Putamen (tissue), 1 donor: ENCODE measurements at places on chromosomes 3 and 15.

DNA sequence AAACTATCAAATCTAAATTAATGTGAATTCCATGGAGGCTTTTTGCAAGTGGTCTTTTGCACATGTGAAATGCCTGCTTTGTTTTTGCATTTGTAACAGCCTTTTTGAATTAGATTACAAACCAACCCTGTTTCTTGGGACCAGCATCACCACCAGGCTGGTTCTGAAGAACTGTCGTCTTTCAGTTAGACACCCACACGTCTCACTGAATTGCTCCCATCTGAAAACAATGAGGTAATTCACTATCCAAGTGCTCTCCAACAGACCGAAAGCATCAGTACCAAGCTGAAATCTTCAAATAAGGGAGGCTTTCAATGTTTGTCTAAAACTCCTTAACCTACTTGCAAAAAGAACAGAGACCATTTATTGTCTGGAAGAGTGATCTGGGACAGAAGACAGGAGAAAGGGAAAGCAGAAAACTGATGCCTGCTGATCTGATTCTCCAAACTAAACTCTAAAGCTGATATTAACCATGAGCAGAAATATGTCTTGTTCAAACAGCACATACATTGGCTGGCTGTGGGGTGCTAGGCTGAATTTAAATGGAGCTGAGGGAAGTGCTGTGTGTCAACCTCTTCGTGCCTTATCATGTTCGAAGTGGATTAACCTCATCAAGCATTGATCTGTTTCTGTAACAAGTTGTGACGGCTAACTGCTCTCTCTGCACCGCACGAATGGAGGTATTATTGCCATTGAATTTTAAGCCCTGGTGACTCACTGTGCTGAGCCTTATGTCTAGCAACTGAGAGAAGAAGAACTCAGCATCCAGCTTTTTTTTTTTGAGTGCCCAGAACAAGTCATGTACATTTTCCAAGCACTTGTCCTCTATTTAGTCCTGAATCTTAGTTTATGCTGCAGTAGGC lies 213.7 kb upstream of the P2RY1 start:
- peak; percentile 46 for DNase-seq

GRCh38 chr3:152496716-152497115 lies 228.0 kb downstream of the MBNL1 start:
- no peak for DNase-seq

DNA sequence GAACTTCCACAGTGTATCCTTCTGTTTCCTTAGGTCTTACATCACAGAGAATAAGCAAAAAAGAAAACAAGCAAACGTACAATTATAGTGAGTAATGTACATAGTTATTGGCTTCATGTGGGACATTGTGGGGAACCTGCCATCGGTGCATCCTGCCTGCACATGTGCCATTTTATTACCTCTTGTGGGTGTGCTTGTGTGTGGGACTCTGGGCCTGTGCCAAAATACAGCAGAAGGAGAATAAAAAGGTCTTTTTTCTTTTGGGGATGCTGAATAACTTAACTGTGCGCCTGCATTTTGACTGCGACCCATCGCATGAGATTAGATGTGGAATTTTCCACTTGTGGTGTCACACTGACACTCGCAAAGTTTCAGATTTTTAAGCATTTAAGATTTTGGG lies 169.6 kb upstream of the DCBLD2 start:
- DNase-seq: peak; percentile 7

- DNase-seq: no peak
Measured at GRCh38 chr3:46955801-46956259, 20.7 kb downstream of the CCDC12 start.

- no peak for DNase-seq
Measured at GRCh38 chr3:72186400-72186855, 401.5 kb upstream of the PROK2 start.

- DNase-seq: no peak
Measured at GRCh38 chr15:85174521-85174920, 192.9 kb downstream of the PDE8A start.

DNA sequence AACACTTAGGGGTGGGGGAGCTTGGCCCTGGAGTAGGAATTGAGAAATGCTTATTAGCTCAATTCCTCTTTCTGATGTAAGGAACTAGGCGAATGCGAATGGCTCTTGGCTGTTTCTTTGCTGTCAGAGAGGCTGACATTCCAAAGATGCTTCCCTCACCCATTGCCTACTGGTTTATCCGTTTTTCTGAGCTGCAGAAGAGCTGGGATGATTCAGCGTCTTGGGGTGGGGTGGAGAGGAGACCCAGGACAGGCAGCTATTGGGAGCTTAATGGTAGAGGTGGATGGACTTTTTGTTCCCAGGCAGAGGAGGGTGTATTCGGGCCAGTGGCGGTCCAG lies 9.8 kb downstream of the PLEKHO2 start:
- no peak for DNase-seq
